Fibroblast of skin of scalp (primary cell): ENCODE measurements at places on chromosomes 12 and 14.
A peak's percentile ranks its signal among the peaks of the same experiment; 100 is the strongest.

GRCh38 chr12:1047898-1048660, 57.1 kb downstream of the ERC1 start:
- no peak for DNase-seq

DNA sequence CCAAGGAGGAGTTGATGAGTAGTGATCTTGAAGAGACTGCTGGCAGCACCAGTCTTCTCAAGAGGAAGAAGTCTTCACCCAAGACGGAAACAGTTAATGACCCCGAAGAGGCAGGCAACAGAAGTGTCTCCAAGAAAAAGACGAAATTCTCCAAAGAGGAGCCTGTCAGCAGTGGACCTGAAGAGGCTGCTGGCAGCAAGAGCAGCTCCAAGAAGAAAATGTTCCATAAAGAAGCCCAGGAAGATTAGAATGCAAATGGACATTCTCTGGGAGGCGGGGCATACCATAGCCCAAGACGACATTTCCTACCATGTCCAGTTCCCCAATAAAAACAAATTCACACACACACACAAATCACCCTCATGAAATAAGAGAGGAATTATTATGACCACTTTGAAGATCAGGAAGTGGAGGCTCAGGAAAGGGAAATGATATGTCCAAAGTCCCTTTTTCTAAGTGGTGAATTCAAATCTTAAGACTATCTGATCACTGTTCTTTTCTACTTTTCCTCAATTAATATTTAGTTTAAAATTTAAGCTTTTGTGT, 131.8 kb downstream of the PAWR start:
- no peak for DNase-seq

DNA sequence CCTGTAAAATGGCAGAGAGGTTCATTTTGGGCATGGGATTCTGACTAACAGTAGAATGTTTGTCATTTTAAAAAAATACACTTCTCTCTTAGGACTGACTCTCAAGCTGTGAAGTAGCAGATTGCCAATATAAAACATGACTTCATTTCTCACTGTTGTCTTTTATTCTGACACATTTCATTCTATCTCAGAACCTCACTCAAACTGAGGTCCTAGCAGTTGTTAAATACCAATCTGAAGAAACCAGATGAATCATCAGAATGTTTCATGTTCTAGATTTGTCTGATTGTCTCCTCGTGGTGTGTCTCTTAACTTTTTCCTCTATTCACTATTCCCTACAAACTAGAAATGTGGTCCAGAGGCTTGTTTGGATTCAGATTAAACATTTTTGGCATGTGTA, 276.5 kb upstream of the NPAS3 start:
- peak; percentile 76 for DNase-seq

DNA sequence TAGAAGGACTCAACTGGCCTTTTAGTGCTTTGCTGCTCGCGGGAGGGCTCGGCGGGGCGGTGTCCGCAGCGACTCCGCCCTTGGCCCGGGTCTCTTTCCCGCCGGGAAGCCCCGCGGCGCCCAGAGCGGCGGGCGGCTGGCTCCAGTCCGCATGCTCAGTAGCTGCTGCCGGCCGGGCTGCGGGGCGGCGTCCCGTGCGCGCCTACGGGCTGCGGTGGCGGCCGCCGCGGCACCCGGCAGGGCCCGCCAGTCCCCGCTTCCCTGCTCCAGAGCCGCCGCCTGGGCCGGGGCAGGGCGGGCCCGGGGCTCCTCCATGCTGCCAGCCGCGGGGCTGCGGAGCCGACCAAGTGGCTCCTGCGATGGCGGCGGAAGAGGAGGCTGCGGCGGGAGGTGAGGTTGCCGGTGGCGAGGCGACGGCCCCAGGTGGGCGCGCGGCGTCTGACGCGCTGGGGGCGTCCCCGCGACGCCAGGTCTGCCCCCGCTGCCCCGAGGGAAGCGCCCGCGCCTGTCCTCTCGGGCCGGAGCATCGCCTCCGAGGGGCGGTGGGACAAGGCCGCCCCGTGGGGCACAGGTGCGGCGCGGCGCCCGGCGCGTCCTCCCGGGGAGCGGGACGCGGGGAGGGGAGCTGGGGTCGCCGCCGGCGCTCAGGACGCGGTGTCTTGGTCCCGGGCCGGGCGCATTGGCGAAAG, at the start of gene BMAL2:
Gene BMAL2 (plus strand): TSS at position 123 of the 689 bp plus-strand sequence. CDS start 237 bp downstream, at position 360.
- peak; percentile 54 for DNase-seq

DNA sequence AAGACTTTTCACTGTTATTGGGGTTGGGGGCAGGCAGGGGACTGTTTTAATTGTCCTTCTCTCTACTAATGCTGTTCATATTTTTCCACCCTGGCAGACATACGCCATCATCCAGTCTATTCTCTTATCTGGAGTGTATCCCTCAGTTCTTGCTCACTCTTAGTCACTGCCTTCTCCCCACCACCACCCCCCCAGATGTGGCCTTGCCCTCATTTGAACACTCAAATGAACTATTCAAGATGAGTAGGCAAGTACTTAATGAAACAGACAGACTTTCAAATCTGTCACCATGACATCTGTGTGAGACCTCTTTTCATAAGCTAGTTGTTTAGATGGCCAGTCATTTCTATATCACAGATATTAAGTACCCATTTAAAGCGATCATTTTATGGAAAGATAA, 10.1 kb downstream of the NUDT4 start:
- DNase-seq = peak; percentile 36

DNA sequence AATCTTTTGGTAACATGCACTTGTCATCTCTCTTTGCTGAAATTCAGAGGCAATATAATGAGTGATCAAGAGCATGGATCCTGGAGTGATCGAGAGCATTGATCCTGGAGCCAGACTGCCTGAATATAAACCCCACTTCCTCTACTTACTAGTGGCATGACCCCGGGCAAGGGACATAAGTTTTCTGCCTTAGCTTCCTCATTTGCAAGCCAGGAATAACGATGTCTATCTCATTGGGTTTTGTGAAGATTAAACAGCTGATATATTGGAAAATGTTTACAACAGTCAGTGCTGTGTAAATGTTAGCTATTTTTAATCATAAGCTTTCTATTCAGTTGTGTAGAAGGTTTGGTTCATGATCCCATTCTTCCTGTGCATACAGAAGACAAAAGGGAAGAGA, 2.4 kb upstream of the CSRNP2 start:
- no peak for DNase-seq

- no peak for DNase-seq
These were observed 210.3 kb downstream of the RMST start for GRCh38 chr12:97672870-97673269.

DNA sequence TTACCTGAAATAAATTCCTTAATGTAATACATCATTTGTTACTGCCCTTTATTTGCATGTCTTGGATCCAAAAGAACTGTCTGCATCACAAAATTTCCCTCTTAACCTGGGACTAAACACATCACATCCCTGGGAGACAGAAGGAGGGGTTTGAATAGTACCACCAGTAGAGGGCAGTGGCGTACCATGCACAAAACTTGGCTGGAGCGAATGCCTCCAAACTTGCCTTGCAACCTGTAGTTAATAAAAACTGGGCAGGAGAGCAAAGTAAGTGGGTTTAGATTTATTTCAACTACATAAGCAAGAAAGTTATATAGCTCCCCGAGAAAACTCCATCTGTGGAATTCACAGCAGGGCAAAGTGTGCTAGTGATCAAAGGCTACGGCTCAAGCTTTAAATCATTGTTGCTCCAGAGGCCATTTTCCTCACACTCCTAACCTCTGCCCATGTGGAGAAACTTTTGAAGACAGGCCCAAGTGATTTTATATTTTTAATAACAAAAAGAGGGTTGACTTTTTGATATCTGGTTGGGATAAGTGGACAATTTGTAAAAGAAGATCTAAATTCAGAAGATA, 1176.7 kb upstream of the SEL1L start:
- DNase-seq = peak; percentile 73

GRCh38 chr14:78152201-78153063, 17.7 kb upstream of the NRXN3 start:
- no peak for DNase-seq

- DNase-seq = peak; percentile 58
These were observed 35.2 kb downstream of the SCARB1 start for GRCh38 chr12:124828264-124829007.

- peak; percentile 80 for DNase-seq
These were observed 23.4 kb upstream of the BMP4 start for GRCh38 chr14:53979747-53980642.

DNA sequence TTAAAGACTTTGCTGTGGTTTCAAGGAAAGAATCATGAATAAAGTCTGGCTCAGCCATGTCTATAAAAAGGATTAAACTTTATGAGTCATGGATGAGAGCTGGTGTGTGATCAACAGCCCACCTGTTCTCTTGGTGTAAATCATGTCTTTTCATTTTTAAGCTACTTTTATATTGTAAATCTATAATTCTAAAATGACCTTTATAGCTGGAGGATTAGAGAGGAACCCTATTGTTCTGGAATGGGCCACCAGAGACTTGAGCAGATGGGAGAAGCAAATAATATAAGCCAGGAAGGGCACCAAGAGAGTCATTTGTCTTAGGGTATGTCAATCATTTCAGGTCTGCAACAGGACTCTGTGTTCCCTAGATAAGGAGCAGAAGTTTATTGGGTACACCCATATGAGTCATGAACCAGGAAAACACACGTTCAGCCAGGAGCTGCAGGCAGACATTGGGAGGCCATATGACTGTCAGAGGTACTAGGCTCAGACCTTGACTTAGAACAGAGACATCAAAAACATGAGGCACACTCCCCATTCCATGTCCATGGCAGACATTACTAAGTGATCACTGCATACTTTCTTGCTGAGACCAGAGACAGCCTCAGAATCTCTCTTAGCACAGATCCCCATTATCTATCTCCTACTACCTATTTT, 49.3 kb downstream of the NDUFA12 start:
- no peak for DNase-seq

DNA sequence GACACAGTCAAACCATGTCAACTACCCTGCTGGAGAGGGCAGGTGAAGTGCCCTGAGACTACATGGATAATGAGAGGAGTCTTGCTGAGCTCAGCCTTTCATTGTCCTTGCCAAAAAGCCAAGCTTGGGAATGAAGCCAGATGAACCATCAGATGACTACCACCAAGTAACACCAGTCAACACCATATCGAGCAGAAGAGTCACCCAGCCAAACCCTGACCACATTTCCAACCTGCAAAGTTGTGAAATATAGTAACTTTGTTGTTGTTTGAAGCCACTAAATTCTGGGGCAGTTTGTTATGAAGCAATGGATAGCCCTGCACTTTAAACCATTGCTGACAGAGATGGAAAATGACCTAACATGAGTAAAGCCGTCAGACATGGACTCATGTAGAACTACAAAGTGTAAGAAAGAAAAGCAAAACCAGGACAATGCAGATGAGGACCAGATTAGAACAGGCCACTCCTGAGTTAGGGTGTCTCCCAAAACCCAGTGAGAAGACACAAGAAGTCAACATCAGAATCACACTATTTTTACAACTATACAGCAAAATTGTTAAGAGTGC, 12.5 kb upstream of the CRADD start:
- peak; percentile 4 for DNase-seq

- peak; percentile 37 for DNase-seq
These were observed at the start of gene PRKCH for GRCh38 chr14:61321385-61322010. Gene PRKCH (plus strand): TSS chr14:61321579. CDS start chr14:61322102, 523 bp downstream.

- DNase-seq = peak; percentile 73
These were observed 132.1 kb downstream of the RAD51B start for GRCh38 chr14:67951529-67952135.

- DNase-seq = no peak
These were observed 421 bp upstream of the RBMS2 start for GRCh38 chr12:56521209-56521589.

- DNase-seq = no peak
These were observed 1196.3 kb upstream of the TMEM132C start for GRCh38 chr12:127070515-127071157.

DNA sequence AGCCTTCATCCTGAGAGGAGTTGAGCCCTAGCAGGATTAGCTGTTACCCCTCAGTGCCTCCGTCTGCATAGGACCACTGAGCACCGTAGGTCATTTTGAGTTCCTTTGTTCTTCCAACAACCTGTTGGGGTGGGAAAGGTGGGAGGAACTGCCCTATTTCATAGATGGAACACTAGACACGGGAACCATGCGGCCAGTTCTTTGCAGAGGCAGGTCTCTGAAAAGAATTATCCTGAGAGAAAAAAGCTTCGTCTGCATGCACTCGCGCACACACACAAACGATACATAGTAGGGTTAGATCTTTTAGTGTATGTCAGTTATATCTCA, 28.5 kb downstream of the TRAFD1 start:
- no peak for DNase-seq

- DNase-seq = peak; percentile 40
These were observed 52.2 kb downstream of the GOLGA5 start for GRCh38 chr14:92846162-92846897.

GRCh38 chr12:63319386-63319785, 168.4 kb upstream of the AVPR1A start:
- DNase-seq = no peak

DNA sequence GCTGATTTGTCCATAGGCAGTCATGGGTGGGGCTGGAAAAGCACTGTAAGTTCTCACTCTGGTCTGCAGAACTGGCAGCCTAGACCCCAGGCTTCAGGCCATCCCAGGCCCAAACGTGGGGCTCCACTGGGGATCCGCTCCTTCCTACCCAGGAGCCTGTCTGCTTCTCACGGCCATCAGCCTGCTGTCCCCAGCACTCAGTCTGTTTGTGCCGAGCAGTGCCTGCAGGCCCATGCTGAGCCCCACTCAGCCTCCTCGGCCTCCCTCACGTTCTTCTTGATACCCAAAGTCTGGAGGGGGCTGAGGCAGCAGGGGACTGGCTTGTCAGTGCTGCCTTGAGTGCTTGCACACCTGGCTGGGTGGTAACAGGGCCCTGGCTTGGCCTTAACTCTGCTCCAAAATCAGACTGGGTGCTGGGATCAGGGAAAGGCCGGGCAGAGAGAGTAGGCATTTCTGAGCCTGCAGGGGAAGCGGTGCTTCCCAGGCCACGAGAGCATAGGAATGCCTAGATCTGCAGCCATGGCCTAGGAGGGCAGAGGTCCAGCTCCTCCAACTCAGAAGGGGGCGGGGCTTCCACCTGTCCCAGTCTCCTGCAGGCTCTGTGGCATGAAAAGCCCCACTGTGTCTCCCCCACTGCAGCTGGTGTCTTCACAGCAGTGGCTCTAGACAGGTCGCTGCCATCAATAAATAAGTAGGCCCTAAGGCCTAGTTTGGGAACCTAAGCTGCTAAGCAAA, 772.4 kb upstream of the FBXO33 start:
- no peak for DNase-seq

DNA sequence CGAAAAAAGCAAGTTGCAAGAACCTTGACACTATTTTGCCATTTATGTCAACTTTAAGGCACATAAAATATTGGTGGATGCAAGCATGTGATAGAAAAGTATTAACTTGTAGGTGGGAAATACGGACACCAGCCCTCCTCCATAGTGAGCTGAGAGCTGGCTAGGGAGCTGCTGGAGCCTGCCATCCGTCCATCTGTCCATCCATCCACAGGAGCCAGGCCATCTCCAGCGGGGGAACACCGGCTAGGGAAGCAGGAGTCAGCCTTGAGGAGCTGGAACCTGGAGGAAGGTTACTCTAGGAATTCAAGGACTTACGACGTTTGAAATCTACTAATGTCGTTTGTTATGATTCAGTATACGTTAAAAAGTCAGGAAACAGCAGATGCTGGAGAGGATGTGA, 120.7 kb upstream of the C14orf180 start:
- no peak for DNase-seq

GRCh38 chr14:100443603-100444002, 120.5 kb downstream of the SLC25A47 start:
- peak; percentile 42 for DNase-seq

- no peak for DNase-seq
These were observed 27.6 kb upstream of the NOS1 start for GRCh38 chr12:117388951-117389446.

GRCh38 chr12:25708661-25709060, 155.6 kb upstream of the LMNTD1 start:
- DNase-seq = no peak
